ENCODE measurements at places on chromosomes 11 and 22.

DNA sequence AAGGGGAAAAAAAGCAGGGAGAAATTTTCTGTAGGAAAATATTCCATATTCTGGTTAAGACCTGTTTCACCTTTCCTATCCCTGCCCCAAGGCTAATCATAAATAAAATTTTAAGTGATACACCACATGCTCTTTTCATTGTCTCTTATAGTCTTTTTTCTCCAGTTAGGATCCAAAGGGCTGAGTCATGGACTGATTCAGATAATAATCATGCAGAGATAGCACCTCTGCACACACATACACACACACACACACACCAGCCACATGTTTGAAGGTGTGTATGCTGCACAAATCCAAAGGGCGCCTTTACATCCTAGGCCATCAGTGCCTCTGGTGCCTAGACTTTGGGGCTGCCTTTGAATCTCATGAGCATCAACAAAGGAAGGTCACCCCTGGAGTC is 35.5 kb upstream of the CWF19L2 start:
- no peak for DNase-seq

- DNase-seq = peak; percentile 89
These were observed 14.6 kb upstream of the MIAT start for GRCh38 chr22:26642465-26643417.

GRCh38 chr11:63850920-63851319 is 12.0 kb downstream of the MARK2 start:
- DNase-seq = no peak

GRCh38 chr11:130721023-130721681 is 195.1 kb downstream of the SNX19 start:
- DNase-seq = no peak

GRCh38 chr11:119389611-119390254 is 8.2 kb upstream of the USP2 start:
- peak; percentile 19 for DNase-seq

DNA sequence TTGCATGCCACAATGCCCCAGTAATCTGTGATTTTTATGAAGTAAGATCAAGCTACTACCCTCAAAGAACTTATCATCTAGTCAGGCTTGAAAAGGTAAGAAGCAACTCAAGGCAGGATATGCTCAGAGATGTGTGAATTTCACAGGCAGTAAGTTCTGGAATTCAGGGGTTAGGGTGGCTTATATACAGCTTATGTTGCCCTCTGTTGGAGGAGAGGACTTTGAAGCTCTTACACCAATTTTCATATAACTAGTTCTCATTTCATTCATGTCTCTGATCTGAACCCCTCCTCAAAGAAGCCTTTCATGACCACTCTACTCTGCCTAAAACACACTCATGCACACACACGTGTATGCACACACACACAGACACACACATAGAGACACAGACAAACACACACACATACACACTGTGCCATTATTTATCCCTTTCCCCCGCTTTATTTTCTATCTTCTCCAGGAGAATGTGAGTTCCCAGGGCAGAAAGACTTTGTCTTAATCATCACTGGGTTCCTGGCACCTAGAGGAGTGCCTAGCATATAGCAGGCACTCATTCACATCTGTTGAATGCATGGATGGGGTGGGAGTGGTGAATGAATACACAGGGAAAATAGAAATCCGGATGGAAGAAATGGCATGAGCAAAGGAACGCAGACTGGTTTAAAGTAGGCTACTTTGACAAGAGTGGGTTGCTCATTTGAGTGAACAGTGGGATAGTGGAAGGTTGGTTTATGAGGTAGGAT is 220.7 kb upstream of the ZBED5 start:
- DNase-seq = no peak

GRCh38 chr11:19946681-19947080 is 213.6 kb downstream of the DBX1 start:
- no peak for DNase-seq

- no peak for DNase-seq
These were observed 68.1 kb downstream of the CSTPP1 start for GRCh38 chr11:47004595-47005033.

GRCh38 chr11:78438298-78438975 is 20.8 kb upstream of the GAB2 start:
- DNase-seq = no peak

DNA sequence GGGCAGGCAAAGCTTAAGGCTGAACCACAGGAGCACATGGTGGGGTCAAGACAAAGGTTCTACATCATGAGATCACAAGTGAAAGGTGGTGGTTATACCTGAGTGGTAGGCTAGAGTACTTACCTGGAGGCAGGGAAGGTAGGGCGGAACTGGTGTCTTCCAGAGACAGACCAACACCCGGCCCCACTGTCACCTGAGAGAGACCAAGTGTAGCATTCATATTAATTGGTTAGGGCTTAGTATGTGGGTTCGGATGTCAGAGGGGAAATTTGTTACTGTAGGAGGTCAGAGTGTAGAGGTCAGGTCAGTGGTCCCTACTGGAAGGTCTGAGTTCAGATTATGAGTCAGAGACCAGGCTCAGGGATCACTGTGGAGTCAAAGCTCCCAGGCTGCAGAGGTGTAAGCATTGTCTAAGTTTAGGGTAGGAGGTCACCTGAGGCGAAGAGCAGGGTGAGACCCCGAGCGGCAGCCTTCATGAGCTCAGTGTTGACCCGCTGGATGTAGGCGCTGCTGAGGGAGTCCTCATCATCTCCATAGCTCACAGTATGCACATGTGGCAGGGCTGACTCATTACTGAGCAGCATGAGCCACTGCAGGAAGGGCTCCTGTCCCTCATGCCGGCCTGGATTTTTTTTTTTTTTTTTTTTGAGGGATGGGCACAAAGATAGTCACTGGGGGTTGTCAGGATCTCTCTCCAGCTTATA is 3.2 kb downstream of the TPP1 start:
- DNase-seq = no peak

- DNase-seq = no peak
These were observed 64.7 kb downstream of the MAML2 start for GRCh38 chr11:96278039-96278897.

DNA sequence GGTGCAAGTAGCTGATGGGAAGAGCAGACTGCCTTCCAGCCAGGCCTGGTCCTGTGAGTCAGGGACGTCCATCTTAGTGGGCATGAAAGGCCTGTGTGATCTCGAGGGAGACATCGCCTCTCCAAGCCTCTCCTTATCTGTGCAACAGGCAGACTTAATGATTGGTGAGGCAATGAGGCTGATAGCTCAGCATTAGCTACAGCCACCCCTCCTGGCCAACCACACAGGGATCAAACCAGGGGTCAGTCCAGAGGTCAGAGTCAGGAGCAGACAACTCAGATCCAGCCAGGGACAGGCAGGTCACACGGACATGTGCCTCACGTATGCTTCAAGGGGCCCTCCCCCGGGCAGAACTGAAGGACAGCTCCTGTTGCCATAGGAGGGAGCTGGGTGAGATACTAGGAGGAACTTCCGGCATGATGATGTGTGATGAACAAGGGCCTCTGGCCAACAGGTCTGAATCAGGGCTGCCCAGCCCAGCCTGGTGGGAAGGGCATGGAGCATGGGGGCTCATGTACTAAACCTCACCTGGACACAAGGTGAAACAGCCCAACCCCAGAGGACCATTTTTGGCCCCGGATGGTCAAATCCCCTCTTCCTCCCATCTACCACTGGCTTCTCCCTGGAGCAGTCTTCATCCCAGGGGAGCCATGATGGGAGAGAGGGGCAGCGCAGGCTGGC is 2.8 kb upstream of the APOC3 start:
- no peak for DNase-seq

GRCh38 chr11:70871881-70872280 is 380.5 kb downstream of the SHANK2 start:
- DNase-seq = no peak

GRCh38 chr11:72641522-72642042 is 32.6 kb downstream of the PDE2A start:
- no peak for DNase-seq

GRCh38 chr11:88313441-88313840 is 24.1 kb downstream of the CTSC start:
- no peak for DNase-seq

GRCh38 chr11:8066036-8066910 is 14.7 kb upstream of the TUB start:
- no peak for DNase-seq

DNA sequence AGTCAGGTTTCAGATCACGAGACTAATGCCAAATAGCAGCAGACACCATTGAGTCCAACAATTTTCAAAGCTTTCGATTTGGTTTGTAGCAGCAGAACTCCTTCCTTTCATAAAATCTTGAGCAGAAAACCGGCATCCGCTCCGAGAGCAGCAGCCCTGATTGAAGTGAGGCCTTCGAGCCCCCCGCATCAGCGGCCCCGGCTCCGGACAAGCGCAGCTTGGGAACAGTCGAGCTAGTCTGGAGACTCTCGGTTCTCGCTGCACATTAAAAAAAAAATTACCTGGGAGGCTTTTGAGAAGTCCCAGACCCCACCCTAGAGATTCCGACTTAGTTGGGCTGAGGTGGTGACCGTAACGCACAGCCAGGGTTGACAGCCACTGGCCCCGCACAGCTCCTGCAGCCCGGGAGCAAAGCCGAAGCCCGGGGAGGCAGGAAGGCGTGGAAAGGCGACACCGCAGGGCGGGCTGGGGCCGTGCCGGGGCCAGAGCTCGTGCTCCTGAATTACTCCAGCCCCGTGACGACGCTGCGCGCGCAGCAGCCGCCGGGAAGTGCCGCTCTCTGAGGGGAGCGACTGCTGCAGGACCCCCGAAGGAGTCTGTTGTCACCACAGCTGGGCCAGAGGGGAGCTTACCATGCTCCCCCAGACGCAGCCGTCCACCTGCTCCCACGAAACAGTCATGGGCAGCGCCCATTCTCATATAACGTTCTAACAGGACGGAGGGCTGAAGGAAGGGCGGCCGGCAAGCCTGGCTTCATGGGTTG is 57.8 kb downstream of the SPATA19 start:
- DNase-seq = peak; percentile 1

DNA sequence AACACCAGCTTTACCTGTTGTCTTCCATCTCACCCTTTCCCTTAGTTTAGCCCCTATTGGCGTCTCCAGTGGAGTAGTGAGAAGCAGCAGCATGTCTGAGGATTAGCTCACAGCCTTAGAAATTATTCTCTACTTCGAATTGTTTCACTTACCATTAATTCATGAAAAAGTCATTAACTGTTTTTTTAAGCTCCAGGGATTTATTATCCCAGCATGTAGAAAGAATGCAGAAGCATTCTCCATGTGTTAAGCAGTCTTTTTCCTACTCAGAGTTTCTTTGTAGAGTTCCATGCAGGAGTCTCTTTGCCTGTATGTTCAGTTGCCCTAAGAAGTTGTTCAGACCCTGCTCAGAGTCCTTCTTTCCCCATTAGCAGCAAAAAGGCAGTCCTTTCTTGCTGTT is 137.9 kb upstream of the RASSF10 start:
- no peak for DNase-seq

DNA sequence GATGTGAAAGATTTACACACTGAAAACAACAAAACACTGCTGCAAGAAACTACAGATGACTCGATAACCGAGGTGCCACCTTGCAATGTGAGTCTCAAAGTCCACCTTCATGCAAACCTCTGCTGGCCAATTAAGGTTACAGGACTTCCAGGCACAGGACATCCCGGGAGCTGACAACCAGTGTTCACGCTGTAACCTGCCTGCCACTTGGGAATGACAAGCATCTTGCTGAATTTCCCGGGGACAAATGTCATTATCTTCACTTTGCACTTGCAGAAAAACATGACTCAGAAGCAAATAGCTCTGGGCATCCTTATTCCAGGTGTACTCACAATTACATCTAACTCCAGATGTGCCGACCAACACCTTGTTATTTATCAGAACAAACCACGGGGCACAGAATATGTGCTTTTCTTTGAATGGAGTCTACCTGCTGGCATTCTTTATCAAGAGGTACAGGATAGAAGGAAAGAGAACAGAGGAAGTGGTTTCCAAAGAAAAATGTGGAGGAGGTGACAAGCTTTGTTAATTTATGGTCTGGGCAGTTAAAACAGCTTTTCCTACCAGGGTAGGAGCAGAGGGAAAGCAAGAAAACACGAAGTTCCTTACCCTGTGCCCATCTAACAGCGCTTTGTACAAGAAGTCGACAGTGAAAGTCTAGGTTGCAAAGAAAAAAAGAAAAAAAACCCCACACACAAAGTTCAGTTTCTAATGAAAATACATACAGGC is 72.3 kb downstream of the SHANK2 start:
- DNase-seq = no peak

DNA sequence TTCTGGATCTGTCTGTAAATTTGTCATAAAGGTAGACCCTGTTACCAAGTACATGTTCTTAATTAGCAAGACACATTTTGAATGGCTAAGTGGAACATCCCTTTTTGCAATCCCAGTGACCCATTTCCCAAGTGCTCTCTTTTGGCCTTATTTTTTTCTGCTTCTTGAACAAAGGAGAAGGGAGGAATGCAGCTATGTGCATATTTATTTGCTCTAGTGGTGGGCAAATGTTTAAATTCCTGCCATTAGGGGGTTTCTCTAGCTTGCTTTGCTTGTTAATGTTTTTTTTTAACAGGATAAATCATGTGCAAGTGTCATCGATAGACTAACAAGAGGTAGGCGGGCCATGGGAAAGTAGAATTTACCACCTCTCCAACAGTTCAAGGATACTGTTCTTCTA is 135.7 kb downstream of the COMMD9 start:
- no peak for DNase-seq

DNA sequence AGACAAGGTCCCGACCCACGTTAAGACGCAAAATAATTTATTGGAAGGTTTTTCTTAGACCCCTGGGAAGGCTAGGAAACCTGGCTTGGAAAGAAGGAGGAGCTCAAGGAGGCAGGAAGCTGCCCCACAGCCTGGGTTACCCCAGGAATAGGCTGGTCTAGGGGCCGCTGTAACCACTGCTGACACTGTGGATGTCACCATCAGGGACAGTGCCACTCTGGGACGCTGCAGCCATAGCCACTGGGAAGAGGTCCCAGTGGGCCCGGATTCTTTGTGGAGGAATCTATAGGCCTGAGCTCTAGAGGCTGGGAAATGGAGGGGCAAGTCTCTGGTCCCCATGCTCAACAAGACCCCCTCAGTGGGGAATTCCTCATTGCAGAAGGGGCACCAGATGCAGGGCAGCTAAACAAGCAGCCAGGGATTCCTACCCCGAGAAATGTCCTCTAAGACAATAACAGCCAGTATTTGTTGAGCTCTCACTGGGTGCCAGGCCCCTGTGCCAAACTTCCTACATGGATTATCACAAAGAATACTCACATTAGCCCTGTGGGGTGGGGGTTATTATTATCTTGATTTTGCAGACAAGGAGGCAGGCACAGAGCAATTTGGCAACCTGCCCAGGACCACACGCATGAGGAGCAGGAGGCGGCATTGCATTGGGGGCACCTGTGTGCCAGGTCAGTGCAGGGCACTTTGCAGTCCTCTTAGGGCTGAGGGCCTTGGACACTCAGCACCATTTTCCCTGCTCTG is 19.5 kb upstream of the CHKA start:
- no peak for DNase-seq

- no peak for DNase-seq
These were observed 16.7 kb downstream of the MMP7 start for GRCh38 chr11:102513869-102514268.

DNA sequence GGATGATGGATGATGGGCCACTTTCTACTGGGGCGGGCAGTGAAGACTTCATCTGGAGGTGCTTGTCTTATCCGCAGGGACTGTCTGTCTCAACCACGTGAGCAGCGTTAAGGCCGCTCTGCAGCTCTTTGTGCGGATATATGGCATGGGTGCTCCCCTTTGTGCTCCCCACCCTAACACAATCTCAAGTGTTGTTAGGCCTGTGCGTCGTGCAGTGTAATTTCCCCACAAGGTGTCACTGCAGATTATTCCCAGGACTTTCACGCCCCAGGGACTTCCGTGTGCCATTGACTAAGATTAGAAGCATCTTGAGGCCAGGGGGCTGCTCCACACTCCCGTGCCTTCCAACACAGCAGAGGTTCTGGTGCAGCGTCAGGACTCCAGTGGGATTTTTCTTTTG is 65.3 kb downstream of the TBC1D22A start:
- no peak for DNase-seq

GRCh38 chr11:32052215-32052614 is 38.7 kb upstream of the RCN1 start:
- peak; percentile 65 for DNase-seq
